Activated CD4-positive, alpha-beta T cell treated with anti-CD3 and anti-CD28 coated beads, Interleukin-2, Interleukin-6, amounts not matched to agents 100 ng/mL and 50 ng/mL, durations not matched to agents 16 hours and 8 hours (primary cell): ENCODE measurements at places on chromosomes 1 and 21.

DNA sequence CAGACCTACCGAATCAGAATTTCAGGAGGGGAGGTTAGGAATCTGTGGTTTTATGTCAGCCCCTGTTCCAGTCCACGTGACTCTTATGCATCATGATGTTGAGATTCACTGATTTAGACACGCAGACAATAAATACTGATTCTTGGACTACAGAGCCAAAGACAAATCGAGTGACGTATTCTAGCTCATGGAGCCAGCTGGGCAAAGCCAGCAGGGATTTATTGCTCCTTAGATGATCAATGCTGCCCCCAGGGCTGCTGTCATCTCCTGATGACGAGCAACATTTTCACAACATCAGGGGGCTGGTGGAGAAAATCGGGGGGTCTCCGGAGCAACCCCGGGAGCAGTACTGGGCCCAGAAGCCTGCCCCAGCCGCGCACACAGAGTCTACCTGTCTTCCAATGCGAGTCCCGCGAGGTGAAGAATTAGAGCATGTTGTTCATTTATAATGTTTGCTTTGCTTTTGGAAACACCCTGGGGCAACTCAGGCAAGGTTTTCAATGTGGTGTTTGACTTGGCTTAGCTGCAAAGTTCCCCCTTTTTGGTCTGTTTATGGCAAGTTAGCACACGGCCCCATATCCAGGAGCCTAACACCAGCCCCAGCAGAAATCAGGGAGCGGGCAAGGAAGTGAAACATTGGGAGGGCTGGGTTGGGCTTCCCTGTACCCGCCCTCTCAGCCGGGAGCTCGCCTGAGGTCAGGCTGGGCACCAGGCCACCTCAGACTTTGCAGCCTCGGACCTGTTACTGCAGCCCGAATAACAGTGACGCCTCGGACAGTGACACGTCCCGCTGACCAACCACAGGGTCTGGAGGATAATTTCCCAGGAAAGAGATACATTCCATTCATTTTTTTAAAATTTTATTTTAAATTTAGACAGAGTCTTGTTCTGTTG is 19.9 kb upstream of the CLDN14 start:
- DNase-seq, result no peak

- DNase-seq, result no peak
These were observed 1.9 kb downstream of the BTF3L4 start for GRCh38 chr1:52057876-52058415.

DNA sequence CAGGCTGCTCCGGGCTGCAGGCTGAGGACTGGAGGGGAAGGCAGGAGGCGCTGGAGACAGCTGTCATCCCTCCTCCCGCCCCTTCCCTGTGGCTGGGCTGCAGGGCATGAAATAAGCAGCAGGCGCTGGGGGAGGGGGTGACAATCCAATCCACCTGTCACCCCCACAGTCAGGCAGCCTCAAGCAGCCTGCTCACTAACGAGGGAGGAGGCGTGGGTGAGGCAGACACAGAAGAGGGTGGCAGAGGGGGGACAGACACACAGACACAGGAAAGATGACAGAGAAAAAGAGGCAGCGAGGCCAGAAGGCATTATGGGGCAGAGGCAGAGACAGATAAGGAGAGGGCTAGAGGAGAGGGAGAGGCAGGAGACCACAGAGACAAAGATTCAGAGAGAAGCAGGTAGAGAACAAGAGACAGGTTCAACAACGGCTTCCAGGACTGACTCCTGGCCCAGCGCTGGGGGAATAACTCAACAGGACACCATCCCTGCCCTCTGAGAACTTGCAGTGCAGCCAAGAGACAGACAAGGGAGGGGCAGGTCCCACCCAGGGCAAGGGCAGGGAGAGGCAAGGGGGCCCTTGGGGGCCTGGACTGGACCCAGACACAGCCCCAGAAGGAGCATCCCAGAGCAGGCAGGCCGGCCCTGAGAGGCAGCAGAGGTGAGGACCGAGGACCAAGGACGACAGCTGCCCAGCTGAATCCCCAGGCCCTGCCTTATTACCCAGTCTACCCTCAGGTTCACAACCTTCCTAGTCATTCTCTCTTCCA is 11.2 kb downstream of the MEF2D start:
- DNase-seq, result peak; percentile 71

DNA sequence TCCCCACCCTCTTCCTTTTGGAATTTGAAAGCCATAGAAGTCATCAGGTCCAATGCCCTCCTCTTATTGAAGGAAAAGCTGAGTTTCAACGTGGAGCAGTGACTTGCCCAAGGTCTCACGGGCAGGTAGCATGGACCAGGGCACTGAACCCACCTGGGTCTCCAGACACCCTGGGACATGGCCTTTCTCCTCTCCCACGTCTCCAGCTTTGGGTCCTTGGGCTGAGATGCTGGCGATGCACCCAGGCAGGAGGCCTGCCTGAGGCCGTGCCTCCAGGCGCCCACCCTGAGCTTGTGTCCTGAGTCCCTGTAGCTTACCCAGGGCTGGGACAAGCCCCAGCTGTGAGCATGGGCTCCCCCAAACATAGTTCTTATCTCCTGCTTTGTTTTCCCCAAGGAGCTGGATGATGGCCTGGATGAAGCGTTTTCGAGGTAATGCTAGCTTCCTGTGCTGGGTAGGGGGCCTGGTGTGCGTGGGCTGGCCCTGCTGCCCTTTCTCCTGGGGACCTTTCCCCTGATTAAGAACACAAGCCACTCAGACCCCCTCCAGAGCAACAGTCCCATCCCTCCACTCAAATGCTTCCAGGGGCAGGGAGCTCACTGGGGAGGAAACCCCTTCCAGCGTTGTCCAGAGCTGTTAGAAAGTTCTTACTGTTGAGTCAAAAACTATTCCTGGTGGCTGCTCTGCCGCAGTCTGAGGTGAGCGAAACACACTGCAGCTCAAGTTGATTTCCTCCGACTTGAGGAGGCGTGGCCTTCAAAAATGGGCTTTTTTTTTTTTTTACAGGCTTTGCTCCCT is 21.6 kb downstream of the LDLRAP1 start:
- peak; percentile 21 for DNase-seq

GRCh38 chr21:40567501-40567900 is 279.5 kb downstream of the DSCAM start:
- DNase-seq, result no peak

DNA sequence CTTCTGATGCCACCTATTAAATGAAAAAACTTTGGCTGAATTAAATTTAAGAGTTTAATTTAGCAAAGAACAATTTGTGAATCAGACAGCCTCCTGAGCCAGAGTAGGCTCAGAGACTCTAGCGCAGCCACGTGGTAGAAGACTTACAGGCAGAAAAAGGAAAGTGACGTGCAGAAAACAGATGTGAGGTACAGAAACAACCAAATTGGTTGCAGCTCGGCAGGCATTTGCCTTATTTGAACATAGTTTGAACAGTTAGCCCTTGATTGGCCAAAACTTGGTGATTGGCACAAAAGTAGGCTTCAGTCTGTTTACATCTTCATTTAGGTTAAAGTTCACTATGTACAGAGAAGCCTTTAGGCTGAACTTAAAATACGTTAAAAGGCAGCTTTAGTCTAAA is 22.9 kb downstream of the TCP10L start:
- no peak for DNase-seq

GRCh38 chr1:206606867-206607266 is 5.4 kb downstream of the EIF2D start:
- DNase-seq, result peak; percentile 39

DNA sequence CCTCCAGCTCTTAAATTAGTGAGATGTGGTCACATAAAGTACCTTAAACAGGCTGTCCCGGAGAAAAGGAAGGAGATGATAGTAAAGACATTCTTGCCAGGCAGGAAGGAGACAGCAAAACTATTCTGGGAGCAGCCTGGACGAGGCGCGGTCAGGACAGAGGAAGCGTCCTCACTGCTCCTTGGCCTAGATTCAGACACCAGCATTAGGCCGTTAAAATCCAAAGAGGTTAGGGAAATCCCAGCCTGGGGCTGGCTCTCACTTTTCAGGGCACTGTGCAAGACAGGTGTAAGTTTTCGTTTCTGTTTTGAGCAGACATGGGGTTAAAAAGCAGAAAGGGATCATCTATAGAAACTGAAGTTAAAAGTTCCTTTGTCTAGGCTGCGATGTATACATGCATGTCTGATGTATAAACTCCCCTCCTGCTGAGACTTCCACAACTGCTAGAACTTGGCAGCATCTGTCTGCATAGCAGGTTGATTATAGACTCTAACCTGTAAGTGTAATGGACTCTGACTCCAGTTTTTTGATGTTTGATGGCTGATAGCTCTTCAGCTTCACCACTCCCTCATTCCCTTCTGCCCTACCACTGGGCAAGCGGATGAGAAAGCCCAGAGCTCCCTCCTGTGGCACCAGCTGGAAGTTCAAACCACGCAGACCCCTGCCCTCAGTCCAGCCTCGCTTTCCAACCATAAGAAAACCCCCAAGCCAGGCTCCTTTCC is 21.5 kb downstream of the STPG1 start:
- DNase-seq, result peak; percentile 80

- no peak for DNase-seq
These were observed 36.0 kb upstream of the SLC19A1 start for GRCh38 chr21:45578176-45578801.

- no peak for DNase-seq
These were observed 25.0 kb upstream of the ZNF436 start for GRCh38 chr1:23394684-23395083.

GRCh38 chr21:43855955-43856354 is 9.1 kb upstream of the AGPAT3 start:
- DNase-seq, result no peak

DNA sequence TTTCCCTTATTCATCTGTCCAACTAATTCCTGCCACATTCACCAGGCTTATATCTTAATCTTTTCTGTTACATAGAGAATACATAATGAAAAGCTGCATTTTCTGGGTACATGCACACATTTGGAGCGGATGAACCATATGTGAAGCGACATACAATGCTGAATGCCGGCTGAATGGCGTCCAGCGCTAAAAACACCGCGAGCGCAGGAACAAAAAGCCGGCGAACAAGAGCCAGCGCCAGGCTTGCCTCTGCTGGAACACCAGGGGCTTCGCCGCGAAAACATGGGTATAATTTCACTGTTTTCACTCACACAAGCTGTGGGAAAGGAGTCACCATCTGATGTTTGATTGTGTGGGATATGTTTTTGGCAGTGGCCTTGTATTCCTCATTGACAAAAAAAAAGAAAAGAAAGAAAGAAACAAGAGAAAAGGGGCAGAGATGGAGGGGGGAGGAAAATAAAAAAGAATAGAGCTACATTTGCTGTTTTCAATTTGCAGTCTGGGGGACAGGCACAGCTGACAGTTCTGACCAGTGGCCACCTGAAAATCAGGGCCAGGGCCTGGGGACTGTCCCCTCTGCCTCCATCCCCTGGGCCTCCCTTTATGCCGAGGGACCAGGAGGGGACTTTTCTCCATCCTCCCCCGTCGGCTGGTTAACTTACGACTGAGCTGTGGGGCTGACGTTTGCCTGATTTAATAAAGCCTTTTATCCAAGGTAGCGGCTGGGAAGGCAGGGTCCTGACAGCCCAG is 70.2 kb upstream of the OLIG2 start:
- no peak for DNase-seq
